ENCODE measurements at places on chromosomes 13 and 19. TPM values are rescaled to one million over a fixed set of nuclear protein-coding genes. Genes with fewer than 3 reads are reported as not detected.

GRCh38 chr13:105428811-105429210 is 1106.7 kb downstream of the EFNB2 start:
- no peak for DNase-seq

- DNase-seq: no peak
Measured at GRCh38 chr19:16161840-16162239, 11.5 kb downstream of the CIB3 start.

- no peak for DNase-seq
Measured at GRCh38 chr13:80074143-80074752, 266.7 kb downstream of the SPRY2 start.

DNA sequence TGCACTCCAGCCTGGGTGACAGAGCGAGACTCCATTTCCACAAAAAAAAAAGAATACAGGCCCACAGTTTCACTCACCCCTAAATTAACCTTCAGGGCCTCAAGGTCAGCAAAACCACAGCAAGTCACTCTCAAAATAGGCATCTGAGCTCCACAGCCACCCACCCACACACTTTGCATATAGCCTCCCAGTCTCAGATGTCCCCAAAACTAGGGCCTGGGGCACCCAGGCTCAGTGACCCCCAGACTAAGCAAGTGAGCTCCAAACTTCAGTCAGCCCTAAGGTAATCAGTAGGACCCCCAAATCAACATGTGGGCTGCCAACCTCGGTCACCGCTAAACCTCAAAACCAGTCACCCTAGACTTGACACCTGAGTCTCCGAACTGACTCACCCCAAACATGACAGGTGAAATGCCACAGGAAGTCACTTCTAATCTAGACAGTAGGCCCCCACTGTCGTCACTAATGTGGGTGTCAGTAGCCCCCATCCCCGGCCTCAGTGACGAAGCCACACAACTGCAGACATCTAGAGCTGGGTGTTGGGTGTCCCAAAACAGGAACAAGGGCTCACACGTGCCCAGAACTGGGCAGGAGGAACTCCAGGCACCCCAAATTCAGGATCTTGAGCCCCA is 13.9 kb downstream of the RABAC1 start:
- DNase-seq: no peak

DNA sequence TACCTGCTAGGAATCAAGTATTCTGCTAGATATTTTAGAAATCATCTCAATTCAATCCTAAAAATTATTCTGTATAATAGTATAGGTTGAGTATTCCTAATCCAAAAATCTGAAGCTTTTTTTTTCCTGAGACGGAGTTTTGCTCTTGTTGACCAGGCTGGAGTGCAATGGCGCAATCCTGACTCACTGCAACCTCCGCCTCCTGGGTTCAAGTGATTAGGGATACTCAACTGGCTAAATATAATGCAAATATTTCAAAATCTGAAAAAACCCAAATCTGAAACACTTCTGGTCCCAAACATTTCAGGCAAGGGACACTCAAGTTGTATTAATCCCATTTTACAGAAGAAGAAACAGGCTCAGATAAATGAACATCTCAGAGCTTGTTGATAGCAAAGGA is 17.2 kb upstream of the USPL1 start:
- DNase-seq: no peak

- DNase-seq: no peak
Measured at GRCh38 chr13:36513266-36513665, 81.0 kb downstream of the CCNA1 start.

- no peak for DNase-seq
Measured at GRCh38 chr13:21389124-21389523, 70.0 kb downstream of the ZDHHC20 start.

DNA sequence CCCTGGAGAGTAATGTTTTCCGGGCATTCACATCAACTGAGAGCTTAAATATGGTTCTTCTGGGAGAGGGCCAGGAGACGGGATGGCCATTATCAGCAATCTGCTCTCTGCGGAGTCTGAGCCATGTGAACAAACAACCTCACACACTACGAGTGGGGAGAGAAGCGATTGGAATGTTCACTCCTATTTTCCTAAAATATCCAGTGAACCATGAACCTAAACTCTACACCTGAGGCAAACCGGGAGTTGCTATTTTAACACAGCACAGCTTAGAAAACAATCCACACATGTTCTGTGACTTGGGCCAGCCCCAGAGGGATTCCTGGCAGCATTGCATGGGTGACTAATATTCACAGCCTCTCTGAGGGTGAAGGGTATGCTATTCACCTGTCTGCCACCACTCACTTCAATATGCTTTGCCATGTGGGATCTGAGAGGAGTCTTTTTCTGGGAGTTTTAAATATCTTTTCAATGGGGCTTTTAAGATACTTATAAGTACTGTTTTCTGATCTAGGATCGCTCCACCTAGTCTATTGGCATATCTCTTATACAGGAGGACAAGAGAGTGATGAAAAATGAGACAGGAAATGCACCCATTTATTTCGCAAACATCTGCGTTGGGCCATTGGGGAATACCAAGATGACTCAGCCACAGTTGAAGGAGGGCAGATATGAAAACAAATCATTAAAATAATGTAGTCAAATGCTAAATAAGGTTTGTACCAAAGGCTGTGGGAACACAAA is 72.6 kb upstream of the SERP2 start:
- DNase-seq: no peak

GRCh38 chr13:50464349-50465251 is 378.9 kb downstream of the DLEU7 start:
- no peak for DNase-seq

DNA sequence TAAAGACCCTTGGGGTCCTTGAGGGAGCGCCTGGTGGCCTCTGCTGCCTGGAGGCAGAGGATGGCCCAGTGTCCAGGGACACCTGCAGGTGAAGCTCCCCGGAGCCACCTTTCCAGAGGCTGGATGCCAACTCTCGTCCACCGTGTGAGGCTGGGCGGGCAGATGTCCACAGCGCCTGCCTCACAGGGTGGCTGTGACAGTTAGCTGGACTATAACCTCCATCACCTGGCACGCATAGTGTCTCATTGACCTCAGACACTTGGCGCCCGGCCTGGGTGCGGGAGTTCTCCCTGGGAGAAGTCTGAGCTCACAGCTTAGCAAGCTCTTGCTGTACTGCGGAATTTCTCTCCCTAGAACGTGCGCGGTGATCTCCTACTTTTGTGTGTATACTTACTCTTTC is 9.8 kb downstream of the BICRA start:
- no peak for DNase-seq

Gene FGF22
- polyA plus RNA-seq: 1.1 TPM

Gene PINLYP
- polyA plus RNA-seq: 19.1 TPM

Gene ZNF208
- 1.8 TPM for polyA plus RNA-seq

Gene ZNF528
- polyA plus RNA-seq: 34.2 TPM

Gene ZNF737
- polyA plus RNA-seq: 29.1 TPM

Gene CERS1
- polyA plus RNA-seq: 7.2 TPM

Gene TUBB4A
- 34.2 TPM for polyA plus RNA-seq

Gene C13orf42
- 0.16 TPM for polyA plus RNA-seq

Gene IRGC
- not detected for polyA plus RNA-seq

Gene S1PR5
- 0.78 TPM for polyA plus RNA-seq
